CD4-positive, CD25-positive, alpha-beta regulatory T cell (primary cell): ENCODE measurements at places on chromosomes 5 and 9. TPM values are rescaled to one million over a fixed set of nuclear protein-coding genes. Genes with fewer than 3 reads are reported as not detected.

Gene RABL6
- polyA plus RNA-seq, result 11.4 TPM

- no peak for DNase-seq
These were observed 10.0 kb upstream of the TNFAIP8 start for GRCh38 chr5:119345861-119346260.

DNA sequence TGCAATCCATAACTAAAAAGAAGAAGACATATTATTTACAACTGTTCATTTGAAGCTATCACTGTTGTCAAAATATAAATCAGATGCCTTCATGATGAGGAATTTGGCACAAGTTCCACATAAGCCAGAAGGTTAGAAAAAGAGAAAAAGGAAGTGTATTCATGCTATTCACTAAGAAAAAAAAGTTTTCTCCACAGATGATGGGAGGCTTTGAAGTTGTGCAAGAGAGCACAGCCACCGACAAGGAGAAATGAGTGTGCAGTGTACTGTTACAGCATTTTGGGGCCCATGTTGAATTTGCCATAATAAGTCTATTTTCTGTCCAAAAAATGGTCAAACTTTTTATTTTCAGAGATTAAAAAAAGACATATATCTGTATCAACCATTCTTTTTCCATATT is 32.9 kb upstream of the IFNK start:
- DNase-seq, result no peak

DNA sequence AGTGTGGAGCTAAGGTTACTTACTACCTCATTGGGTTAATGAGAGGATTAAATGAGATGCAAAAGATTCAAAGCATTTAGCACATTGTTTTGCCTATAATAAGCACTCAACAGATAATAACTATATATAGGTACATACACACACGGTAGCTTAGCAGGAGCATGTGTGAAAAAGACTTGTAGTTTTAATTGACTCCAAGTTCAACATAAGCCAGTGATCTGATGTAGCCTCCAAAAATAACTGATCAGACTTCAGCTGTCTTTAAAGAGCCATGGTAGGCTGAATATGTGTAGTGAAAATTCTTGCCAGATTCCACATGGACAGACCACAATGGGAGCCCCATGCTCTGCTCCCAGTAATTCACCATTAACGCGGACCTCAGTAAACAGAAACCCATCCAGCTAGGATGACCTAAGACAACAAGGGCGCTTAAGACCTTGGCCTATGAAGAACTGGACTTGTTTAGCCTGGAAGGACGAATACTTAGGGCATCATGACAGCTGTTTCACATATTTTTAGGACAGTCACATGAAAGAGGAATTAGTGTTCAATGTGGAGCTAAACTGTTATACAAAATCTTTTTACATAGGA is 115.1 kb upstream of the ZNF366 start:
- DNase-seq, result no peak

DNA sequence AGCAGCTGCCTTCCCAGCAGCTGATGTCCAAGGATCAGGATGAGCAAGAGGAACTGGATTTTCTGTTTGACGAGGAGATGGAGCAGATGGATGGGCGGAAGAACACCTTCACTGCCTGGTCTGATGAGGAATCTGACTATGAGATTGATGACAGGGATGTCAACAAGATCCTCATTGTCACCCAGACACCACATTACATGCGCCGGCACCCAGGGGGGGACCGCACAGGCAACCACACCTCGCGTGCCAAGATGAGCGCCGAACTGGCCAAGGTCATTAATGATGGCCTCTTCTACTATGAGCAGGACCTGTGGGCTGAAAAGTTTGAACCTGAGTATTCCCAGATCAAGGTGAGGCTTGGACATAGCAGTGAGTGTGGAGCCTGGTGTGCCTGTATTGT is 46.9 kb downstream of the LARP1 start:
- DNase-seq, result no peak

DNA sequence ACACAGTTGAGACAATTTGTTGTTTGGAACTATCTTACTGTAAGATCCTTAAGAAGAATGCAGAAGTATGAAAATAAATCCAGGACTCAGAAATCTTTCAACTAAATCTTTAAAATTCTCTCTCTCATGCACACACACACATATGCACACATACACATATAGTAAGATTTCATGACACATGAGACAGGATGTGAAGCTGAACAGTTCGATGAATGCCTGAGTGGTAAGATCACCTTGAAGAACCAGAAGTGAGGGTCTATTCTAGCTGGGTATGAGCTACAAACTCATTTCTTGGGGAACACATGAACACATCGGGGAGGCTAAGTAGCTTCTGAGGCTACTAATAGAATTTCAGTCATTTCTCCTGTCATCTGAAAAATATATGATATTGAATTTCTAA is 153.6 kb downstream of the TMC1 start:
- DNase-seq, result no peak

DNA sequence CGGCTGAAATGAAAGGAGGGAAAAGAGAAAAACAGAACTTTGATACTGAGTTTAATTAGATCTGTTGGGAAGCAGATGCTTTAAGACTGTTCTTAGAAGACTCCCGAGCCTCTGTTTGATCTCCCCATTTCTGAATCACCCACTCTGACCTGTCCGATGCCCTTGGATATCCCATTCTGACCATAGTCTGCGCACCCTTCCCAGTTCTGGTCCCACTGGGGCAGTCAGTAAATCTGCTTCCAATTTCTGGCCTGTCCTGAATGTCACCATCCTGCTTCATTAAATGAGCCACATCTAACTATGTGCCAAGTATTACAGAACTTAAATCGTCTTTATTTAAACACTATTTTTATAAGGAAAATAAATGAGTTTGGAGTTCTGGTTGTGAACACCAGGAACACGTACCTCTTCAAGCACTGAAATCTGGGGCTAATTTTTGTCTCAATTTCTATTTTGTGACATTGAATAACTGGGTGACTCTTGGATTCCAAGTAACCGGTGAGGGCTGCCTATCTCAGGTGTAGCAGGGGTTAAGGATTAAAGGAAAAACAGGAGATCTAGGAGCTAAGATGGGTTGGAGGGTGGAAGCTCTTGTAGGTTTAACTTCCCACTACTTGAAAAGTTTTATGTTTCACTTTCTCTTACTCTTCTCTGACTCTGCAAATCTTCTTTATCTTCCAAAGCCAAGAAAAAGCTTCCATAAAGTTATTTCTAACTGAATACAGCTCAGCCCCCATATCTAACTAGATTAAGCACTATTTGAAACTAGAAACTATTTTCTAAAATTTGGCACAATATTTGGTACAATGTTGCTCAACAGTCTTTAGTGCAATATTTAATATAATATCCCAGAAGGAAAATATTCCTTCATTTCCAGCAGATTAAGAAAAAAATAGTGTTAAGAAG is 40.1 kb downstream of the ALDH1A1 start:
- DNase-seq, result no peak

- no peak for DNase-seq
These were observed 103.6 kb downstream of the LURAP1L start for GRCh38 chr9:12878351-12878978.
